ENCODE measurements at places on chromosomes 13 and 19.

- no peak for DNase-seq
Measured at GRCh38 chr13:98847780-98848179, 95.3 kb upstream of the SLC15A1 start.

- no peak for DNase-seq
Measured at GRCh38 chr13:24313439-24313838, 4.1 kb downstream of the C1QTNF9 start.

DNA sequence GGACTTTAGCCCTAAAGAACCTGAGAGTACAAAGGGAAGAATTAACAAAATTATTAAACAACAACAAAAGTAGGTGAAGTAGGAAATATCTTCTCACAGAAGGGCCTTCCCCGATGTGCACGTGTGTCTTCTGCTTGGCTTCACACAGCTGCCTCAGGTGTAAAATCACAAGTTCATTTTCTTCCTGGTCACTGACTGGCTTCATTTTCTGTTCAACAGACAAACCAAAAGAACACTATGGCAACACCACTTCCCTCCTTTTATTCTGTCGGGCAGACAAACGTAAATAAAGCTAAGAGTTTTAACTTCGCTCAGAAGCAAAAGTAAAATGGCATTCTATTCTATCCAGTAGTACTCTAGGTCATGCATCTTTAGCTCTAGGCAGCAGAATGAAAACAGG, 140.9 kb downstream of the TBC1D4 start:
- DNase-seq, result no peak

- DNase-seq, result no peak
Measured at GRCh38 chr19:38329651-38330050, 6.0 kb upstream of the CATSPERG start.

GRCh38 chr13:101868585-101869469, 416.4 kb downstream of the ITGBL1 start:
- DNase-seq, result no peak

DNA sequence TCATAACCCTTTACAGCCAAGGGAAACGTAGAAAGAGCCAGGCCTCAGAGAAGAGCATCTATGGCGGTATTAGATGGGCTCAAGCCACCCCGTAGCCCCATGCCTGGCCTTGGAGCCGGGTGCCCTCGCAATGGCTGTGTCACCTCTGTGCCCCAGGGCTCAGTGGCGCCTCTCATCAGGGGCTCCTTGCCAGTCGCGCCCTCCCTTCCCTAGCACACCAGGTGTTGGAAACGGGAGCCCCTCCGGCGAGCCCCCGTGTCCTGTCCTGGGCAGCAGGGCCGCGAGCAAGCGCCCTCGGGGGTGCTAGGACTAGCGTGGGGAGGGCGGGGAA, 453 bp downstream of the ZNF256 start:
- DNase-seq, result no peak

GRCh38 chr19:7596211-7596937, 711 bp downstream of the CAMSAP3 start:
- no peak for DNase-seq

- DNase-seq, result no peak
Measured at GRCh38 chr19:17296273-17296672, 7.0 kb downstream of the ABHD8 start.

GRCh38 chr19:6744381-6745301, 5.2 kb downstream of the TRIP10 start:
- no peak for DNase-seq

DNA sequence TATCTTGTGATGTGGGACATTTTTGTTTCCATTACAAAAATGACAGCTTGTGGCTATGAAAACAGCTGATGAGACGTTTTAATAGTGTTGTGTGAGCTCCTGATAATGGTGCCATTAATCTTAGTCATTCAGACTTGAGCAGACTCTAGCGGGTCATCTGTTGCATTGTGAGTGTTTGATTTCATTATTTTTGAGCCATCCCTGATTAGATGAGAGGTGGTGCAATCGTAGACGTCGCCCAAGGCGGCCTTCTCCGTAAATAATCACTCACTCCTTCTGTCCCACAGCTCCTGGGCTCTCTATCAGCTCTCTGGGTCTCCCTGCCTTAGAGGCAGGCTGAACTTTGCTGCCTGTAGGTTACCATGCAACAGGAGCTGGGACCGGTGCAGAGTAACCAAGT, 528.0 kb upstream of the SGCG start:
- DNase-seq, result no peak

- DNase-seq, result no peak
Measured at GRCh38 chr13:31064636-31065035, 97.1 kb downstream of the HSPH1 start.

- DNase-seq, result no peak
Measured at GRCh38 chr19:47469719-47470118, 2.0 kb downstream of the SLC8A2 start.

DNA sequence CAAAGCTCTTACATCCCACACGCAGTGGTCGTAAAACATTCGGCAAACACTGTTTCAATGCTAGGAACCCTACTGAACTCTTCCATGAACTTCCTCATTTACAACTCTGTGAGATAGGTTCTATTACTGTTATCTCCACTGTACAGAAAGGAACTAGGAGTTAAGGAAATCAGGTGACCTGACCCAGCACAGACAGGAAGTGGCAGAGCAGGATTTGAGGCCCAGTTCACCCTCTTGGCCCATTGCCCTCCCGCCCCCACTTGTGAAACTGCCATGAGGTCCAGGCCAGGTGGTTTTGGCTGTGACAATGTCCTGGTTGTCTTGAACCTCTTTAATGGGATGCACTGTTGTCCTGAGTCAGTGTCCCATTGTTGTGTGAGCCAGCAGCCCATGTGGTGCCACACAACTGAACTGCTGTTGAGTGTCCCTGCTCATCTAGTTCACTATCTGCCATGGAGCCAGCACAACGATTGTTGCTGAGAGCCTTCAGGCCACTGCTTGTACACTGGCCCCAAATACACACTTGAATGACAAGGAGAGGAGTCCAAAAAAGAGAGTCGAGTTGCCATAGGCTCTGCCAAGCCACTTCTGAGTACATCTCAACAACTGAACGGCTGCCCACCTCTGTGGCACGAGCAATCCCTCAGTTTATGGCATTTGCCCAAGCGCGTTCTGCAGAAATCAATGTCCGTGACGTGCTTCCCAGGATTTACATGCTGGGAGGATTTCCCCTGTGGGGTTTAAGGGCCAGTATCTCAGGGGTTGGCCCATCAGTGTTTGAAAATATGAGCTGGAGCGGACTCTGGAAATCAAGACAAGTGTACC, 484.6 kb downstream of the TSHZ3 start:
- no peak for DNase-seq

- no peak for DNase-seq
Measured at GRCh38 chr19:19305696-19306095, 14.6 kb downstream of the SUGP1 start.

GRCh38 chr19:21835429-21835809, 563 bp downstream of the ZNF43 start:
- no peak for DNase-seq

DNA sequence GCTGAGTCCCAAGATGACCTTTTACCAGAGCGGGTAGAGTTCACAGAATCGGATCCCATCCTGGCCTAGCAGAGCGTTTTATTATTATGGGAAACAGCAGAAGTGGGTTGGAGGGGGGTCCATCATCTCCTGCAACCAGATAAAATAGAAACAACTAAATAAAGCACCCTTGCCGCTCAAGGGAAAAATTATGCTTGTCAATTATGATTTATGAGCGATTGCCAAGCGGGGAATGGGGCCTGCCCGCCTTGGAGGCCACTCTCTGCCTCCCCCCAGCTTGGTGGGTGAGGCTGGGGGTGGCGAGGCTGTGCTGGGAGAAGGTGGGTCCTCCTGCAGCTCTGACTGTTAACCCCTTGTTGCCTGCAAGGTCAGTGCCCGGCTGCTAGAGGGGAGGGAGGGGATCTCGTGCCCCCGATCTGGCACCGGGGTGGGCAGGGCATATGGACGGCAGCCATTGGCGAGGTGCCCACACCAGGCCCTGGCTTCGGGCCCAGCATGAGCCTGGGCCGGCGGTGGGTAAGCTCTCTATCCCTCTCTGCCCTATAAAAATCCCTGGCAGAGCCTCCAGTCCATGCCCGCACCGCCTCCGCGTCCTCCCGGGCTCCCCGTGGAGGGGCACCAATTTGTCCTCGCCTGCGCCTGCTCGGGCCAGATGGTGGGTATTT, 129.1 kb downstream of the URI1 start:
- DNase-seq, result no peak

GRCh38 chr13:99190147-99190985, 10.3 kb upstream of the UBAC2 start:
- no peak for DNase-seq

- DNase-seq, result no peak
Measured at GRCh38 chr19:4606921-4607678, 32.2 kb upstream of the TNFAIP8L1 start.

DNA sequence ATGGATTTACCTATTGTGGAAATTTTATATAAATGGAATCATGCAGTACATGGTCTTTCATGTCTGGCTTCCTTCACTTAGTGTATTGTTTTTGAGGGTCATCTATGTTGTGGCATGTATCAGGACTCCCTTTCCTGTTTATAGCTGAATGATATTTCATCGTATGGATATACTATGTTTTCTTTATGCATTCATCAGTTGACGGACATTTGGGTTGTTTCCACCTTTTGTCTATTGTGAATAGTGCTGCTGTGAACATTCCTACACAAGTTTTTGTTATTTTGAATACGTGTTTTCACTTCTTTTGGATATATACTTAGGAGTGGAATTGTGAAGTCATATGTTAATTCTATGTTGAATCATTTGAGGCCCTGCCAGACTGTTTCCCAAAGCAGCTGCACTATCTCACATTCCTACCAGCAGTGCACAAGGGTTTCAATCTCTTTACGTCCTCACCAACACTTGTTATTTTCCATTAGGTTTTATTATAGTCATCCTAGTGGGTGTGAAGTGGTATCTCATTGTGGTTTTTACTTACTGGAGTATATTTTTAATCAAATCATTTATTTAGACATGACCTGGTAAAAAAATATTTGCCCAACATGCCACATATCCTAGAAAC, 262.7 kb downstream of the DLEU7 start:
- DNase-seq, result no peak

DNA sequence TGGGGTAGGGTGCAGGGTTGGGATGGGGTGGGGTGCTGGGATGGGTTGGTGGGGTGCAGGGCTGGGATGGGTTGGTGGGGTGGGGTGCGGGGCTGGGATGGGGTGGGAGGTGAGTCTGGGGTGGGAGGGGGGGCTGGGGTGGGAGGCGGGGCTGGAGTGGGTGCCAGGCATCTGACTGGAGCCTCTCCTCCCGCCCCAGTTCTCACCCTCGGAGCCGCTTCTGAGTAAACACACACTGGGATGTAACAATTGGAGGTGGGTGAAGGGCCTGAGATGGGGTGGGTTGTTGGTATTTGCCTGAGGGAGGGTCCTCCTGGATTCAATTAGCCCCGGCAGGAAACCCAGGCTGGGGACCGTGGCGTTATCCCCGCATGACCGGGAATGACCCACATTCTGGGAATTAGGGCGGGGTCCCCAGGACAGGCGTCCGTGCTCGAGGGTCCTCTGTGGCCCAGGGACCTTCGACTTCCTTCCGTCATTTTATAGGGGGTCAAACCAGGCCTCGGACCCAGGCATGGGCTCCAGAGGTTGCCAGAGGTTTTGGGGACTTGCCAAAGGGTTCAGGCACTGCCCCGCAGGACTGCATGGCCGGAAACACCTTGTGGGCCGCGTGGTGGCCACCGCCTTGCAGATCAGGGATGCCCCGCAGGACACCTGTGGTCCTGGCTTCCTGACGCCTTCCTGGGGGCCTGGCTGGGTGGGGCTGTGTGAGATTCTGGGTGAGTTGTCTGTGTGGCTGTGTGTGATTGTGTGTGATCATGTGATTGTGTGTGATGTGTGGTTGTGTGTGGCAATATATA, 1.4 kb downstream of the TMPRSS9 start:
- no peak for DNase-seq

- no peak for DNase-seq
Measured at GRCh38 chr19:9076901-9077300, 10.0 kb upstream of the OR1M1 start.

DNA sequence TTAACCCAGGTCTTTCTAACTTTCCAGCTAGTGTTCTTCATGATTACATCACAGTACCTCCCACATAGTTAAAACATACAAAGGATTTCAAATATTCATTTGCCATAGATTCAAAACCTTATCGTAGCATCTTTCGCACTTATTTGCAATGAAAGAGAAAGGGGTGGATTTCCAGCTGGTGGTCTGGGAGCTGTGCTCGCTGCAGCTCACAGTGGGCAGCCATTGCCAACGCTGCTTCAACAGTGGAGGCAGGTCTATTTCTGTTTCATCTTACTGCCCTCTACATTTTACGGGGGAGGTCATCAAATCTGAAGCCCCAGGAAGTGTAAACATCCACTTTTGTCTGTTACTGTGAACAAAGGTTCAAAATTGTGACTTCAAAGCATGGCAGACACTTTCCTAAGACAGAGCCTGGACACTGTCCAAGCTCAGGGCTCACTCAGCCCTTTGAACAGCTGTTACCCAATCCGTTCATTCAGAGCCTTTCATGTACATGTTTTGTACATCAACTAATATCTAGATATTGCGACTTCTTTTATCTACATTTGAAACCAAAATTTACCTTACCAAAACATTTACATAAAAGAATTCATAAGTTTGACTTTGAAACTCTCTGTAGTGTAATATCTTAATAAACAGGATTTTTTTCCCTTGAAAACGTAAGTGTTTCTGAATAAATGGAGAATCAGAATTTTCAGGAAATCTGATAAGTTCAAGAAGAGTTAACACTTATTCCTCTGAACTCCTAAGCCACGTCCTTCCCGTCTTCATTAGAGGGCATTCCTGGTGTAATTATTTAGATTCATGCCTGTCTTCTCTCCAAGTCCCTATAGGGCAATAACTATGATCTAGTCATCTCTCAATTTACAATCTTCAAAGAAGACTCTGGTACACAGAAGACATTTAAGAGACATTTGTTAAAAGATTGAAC, 25.1 kb downstream of the STARD13 start:
- no peak for DNase-seq

DNA sequence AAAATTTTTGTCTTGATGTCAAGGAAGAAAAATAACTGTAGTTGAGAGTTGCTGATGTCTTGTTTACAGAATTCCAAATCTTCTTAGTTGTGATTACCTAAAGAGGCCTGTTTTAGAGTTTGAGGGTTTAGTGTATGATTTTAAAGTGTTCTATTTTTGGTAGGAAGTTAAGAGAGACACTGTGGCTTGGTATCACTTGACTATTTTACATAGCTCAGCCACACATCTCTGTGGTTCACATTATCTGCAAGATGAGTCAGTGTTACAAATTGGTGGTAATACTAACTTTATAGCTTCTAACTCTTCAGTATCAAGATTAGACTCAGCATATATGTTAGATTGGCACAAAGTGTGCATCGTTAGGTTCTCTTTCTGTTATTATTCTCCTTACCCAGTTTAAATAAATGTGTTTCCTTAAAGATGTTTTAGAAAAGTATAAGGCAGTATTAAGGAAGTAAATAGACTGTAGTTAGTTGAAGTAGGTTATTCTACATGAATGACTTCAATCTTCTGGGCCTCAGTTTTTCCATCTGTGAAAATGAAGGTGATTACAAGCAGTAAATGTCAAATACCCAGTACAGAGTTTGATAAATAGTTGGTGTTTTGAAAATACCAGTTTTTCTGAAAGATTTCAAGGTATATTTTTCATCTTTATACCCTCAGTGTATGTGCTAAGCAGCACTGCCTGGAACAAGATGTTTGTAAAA, 33.4 kb downstream of the COG6 start:
- DNase-seq, result no peak
